ENCODE measurements at places on chromosomes 2 and 18.
A peak's percentile ranks its signal among the peaks of the same experiment; 100 is the strongest.

DNA sequence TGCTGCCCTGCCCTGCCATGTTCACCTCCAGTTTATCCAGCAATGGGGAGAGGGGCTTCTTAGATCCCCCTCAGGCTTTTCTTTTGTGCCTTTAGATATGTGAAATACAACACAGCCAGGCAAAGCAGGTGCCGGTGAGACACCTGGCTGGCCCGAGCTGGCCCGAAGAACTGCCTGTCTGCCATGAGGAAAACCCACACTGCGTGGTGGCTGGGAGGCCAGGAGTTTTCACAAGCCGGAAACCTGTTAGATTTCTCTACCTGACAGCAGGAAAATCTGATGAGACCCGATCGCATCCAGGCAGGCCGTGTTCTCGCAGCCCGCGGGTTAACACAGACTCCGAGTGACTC, 5.7 kb upstream of the GAL3ST2 start:
- no peak for DNase-seq

DNA sequence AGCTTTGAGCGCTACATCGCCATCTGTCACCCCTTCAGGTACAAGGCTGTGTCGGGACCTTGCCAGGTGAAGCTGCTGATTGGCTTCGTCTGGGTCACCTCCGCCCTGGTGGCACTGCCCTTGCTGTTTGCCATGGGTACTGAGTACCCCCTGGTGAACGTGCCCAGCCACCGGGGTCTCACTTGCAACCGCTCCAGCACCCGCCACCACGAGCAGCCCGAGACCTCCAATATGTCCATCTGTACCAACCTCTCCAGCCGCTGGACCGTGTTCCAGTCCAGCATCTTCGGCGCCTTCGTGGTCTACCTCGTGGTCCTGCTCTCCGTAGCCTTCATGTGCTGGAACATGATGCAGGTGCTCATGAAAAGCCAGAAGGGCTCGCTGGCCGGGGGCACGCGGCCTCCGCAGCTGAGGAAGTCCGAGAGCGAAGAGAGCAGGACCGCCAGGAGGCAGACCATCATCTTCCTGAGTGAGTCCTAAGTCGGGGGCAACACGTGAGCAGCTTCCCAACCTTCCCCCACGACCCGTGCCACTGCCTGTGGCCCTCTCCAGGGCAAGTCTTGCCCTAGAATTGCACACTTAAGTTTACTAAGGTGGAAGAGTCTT, 928 bp downstream of the GPR39 start:
- no peak for DNase-seq

DNA sequence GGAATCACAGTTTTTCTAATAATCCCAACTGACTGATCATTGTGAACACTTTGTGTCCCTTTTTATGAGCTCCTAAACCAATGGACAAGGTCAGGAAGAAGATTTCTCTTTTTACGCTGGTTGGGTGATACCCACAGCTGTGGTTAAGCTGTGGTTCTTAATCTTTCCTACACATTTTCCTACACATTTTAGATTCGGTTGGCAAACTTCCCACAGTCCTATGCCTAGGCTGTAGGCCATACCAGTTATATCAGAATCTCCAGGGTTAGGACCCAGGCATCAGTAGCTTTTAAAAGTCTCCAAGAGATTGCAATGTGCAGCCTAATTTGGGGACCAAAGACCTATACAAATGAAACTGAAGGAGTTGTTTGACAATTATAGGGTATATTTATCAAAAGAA, 203.0 kb downstream of the SP3 start:
- DNase-seq = no peak

- DNase-seq = no peak
These were observed 1420.0 kb upstream of the CDH2 start for GRCh38 chr18:29596959-29597358.

- no peak for DNase-seq
These were observed 819 bp upstream of the SERPINE2 start for GRCh38 chr2:224039770-224040440.

- DNase-seq = no peak
These were observed 1.5 kb upstream of the FLACC1 start for GRCh38 chr2:201358684-201359083.

DNA sequence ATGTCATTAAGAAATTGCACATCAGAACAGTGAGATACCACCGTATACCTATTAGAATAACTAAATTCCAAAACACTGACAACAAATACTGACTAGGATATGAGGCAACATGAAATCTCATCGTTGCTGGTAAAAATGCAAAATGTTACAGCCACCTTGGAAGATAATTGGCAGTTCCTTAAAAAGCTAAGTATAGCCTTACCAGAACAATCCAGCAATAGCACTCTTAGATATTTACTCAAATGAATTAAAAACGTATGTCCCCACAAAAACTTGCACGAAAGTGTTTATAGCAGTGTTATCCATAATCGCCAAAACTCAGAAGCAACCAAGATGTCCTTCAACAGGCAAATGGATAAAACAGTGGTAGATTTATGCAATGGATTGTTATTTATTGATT, 241.7 kb downstream of the EPHA4 start:
- no peak for DNase-seq

GRCh38 chr2:85791704-85792565, 38.1 kb downstream of the ATOH8 start:
- DNase-seq = no peak

DNA sequence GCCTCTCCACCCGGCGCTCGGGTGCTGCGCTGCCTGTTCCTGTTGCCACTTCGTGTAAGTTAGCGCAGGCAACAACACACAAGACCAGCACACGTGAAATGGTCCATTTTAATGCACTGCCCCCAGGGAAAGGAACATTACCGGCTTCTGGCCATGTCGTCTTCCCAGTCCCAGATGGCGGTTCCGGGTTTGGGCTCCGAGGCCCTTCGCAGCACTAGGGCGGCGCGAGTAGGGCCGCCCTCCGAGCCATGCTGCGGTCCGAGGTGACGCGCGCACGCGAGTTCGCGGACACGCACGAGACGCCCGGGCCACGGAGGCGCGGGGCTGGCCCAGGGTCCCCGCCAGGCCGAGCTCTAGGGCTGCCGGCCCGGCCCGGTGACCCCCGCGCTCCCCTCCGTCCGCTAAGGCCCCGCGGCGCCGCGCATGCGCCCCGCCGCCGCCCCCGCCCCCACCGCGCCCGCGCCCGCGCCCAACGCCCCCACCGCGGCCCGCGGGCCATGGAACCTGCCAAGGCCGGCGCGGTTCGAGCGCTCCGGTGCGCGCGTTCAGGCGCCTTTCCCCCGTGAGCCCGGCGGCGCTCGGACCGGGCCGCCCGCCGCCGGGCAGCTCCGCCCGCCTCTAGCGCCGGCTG, 367 bp upstream of the ZNF236 start:
- peak; percentile 42 for DNase-seq

- no peak for DNase-seq
These were observed 76.2 kb downstream of the TGFA start for GRCh38 chr2:70477441-70477844.

GRCh38 chr18:30618567-30618966, 424.0 kb downstream of the DSC3 start:
- no peak for DNase-seq

DNA sequence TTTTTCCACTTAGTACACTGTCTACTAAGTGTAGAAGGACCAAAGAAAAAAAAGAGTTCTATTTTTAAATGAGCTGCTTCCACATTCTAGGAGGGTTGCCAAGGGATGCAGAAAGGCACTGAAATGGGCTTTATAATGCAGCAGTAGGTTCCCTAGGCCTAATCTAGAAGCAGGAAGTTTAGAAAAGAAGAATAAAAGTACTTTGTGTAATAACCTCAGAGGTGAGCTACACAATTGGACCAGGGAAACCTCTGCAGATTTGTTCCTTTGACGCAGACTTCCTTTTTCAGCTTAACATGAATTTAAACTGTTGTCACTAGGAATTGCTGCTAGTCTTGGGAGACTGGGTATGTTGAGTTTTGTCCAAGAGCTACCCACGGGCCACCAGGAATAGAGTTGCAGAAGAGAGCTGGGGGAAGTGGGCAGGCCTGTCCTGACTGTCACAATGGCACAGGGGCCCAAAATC, 34.6 kb upstream of the RAB1A start:
- no peak for DNase-seq

All from activated T-helper 1 cell treated with anti-CD3 and anti-CD28 coated beads, Interleukin-2, amount 50 U/mL, for 16 hours (primary cell).